ENCODE measurements at places on chromosomes 4 and X.

GRCh38 chr4:81635739-81636138 is 164.0 kb upstream of the RASGEF1B start:
- DNase-seq, result no peak

DNA sequence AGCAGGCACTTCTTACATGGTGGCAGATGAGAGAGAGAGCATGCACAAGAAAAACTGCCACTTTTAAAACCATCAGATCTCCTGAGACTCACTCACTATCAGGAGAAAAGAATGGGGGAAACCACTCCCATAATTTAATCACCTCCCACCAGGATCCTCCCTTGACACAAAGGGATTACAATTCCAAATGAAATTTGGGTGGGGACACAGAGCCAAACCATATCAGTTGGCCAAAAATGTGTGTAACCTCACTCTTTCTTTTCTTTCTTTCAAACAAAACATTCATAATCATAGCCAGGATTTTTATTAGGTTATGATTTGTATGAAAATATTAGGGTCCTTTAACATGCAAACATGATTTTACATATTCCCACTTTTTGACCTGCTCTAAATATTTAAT is 222.1 kb downstream of the PCDH18 start:
- no peak for DNase-seq

- no peak for DNase-seq
Measured at GRCh38 chr4:184019667-184020623, 114.8 kb downstream of the STOX2 start.

DNA sequence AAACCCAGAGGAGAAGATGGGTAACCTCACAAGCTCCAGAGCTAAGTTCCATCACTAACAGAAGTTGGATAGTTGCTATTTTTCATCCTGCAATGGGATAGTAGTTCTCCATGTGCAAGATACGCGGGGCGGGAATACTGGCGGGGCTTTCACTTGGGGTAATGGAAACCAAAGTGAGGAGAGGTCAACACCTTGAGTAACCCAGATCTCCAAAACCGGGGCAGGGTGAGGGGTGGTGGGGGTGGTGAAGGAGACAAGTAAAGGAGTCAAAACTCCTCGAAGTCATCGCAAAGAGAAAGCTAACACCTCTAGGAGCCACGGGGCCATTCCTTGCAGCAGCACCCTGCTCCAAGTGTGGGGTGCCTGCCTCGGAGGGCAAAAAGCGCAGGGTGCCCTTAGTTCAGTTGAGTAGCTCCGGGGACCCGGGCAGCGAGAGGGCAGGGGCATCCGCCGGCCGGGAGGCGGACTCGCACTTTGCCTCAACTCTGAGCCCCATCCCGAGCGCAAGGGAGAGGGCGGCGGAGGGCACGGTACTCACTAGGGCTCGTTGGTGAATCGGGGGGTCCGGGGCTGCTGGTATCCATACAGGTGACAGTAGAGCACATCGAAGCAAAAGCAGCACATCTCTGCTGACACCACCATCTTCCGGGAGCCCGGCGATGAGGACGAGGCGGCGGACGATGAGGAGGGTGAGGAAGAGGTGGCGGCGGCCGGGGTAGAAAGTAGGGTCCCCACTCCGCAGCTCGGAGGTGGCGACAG is 645 bp downstream of the AMMECR1 start:
- DNase-seq, result peak; percentile 44

GRCh38 chrX:140317462-140317861 is 187.4 kb downstream of the SOX3 start:
- no peak for DNase-seq

DNA sequence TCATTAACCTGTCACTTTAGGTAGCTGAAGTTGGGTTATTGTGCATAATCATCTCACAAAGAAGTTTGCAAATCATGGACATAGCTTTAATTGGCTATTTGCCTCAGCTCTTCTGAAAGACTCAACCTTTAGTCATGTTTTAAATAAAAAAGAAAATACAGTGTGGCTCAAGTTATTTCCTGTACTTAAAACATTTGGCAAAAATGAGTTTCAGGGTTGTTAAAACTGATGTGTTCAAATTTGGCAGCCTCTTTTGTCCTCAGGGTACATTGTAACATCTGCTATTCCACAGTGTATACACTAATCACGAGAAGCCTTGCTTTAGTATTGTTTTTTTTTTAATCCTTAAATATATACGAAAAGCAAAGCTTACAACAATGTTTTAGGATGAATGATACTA is 31.5 kb upstream of the HPGD start:
- no peak for DNase-seq

DNA sequence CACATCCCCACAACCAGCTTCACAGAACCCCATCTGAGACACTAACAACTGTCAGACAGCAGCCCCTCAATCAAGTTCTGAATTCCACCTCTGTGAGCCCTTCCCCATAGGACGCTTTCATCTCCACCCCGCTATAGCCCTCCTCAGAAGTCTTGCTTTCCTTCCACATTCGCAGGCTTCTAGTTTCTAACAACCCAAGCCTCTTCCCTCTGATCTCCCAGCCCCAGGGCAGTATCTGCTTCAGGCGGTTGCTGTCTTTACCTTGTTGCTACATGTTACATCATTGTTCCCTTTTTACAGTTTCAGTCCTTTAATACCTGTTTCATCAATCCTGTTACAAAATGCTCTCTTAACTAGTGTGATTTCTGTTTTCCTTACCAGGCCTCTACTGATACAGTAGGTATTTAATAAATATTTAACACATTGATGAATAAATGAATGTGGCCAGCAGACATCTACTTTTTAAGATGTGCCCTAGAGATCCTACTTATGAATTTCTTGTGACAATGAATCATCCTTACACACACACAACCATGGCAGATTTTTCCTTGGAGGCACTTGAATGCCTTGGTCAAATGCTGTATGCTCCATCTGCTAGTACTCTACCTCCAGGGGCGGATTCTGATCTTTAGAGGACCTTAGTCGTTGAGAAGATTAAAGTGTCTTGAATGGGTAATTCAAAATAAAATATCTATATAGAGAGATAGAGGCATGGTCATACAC is 164.7 kb upstream of the SLIT2 start:
- no peak for DNase-seq

- DNase-seq, result no peak
Measured at GRCh38 chr4:140426610-140427105, 790 bp downstream of the CLGN start.

DNA sequence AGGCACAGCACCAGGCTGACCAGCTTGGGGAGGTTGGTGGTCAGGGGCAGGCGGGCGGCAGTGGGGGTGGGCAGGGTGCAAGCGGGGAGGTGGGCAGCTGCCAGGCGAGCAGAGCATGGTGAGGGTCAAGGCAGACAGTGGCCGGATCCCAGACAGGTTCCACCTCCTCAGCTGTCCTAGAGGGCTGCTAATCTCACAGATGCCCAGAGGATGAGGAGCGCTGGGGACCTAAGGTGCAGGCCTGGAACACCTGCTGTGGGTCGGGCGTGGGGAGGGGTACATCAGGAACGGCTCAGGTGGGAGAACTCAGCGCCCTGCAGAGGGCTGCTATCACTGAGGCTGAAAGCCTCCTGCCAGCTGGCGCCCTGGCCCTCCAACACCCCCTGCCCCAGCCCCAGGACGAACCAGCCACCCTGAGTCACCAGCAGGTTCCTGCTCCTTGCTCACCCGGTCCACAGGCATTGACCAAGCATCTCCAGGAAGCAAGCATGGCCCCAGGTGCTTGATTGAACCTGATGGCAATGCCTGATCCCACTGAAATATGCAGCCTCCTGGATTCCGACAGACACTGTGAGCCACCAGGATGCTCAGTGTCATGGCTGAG is 28.4 kb upstream of the C4orf50 start:
- no peak for DNase-seq

GRCh38 chrX:20309806-20310205 is 43.1 kb upstream of the RPS6KA3 start:
- DNase-seq, result no peak

DNA sequence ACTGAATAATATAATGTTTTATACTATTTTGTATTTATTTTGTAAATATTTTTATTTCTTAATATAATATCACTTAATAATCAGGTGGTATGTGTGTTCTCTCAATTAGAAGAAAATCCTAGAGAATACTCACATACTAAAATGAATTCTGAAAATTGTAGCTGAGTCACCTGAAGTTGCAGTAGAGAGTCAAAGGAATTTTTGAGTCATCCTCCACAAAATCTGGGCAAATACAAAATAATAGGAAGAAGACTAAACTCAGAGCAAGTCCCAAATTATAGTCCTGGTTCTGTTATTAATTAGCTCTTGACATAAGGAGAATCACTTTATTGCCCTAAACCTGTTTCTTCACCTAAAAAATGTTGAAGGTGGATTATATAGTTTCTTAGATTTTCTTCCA is 57.8 kb downstream of the SPATA4 start:
- DNase-seq, result no peak

GRCh38 chr4:148420397-148420796 is 21.8 kb downstream of the NR3C2 start:
- no peak for DNase-seq

DNA sequence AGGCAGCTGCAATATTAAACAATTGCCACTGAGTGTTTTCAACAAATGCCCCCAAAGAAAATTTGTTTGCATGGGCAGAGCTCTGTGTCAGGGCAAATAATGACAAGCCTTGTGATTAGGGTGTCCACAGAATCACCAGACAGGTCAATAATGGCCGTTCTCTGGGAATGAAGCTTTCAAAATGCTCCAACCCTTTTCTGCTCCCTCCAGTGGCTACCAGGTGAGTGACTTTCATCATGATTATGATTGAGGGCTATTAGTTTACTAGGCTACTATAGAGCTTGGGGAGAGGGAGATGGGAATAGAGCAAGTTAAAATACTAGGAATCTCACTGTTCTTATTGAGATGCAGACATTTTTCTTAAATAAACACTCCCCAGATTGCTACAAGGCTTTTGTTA is 23.5 kb downstream of the IRS4 start:
- no peak for DNase-seq

- DNase-seq, result no peak
Measured at GRCh38 chrX:21745756-21746155, 12.2 kb downstream of the SMPX start.

DNA sequence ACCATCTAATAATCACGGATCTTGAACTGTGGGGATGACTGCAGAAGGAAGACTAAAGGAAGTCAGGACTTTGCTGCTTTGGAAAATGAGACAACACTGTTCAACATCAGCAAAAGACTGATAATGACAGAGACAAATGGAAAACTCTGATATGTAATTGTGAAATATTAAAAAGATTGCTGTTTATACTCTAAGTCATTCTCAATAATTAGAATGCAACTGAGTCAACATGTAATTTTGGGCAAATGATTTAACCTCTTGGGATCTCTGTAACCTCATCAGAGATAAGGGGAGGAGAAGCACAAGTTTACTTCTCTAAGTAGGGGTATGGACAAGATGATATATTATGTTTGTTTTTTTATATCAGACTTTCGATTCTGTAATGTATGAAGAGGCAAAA is 121.9 kb downstream of the GASK1B start:
- no peak for DNase-seq

DNA sequence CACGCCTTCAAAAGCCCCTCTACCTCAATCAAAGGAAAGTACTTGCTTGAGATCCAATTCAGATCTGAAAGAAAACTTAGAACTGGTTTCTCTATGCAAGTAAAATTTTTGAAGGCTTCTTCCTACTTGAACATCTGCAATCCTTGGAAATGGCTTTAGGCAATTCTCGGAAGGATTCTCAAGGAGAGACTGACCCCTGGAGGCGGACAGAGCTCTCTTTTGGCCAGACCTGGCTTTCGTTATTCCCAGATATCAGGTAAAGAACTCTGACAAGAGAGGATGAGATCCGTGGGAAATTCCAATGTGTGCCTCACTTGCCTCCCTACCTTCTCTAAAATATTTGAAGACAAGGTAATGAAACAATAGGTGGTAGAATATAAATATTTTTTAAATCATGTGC is 670.3 kb upstream of the FAM241A start:
- DNase-seq, result peak; percentile 61

DNA sequence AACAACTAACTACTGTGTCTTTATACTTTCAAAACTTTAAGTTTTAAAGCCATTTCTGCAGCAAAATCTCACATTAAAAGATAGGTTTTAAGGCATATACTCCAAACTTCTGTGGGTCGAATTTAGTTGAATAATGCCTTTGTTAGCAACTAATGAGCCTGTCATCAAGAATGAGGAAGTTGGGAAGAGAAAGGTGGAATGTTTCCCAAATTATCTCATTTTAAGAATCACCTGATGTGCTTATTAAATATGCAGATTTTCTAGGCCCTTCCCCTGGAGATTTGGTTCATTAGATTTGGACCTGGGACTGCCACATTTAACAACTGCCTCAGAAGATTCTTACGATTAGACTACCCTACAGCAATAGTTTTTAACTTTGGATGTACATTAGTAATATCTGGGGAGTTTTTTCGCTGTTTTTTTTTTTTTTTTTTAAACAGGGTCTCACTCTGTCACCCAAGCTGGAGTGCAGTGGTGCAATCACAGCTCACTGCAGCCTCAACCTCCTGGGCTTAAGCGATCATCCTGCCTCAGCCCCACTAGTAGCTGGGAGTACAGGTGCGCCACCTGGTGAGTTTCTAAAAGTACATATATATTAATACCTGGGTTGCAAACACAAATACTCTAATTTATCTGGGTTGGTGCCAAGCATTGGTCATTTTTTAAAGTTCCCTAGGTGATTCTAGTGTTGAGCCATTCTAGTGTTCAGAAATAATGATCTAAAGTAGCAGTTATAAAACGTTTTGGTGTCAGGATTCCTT is 16.1 kb upstream of the TASL start:
- no peak for DNase-seq

DNA sequence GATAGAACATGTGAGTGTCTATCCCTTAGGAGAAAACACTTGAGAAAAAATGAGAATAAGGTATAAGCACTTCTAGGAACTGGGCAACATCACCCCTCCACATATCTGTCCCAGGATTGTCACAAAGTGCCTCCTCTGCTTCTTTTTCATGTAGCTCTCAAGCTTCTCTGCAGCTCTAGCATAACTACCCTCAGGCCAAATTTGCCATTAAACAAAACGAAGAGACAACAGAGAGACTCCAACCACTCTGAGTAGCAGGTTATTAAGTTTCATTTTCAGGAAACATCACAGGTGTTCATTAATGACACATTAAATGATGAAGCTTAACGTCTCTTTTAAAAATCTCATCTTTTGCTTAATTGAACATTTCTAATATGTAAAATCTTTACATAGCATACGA is 580.0 kb downstream of the GALNTL6 start:
- no peak for DNase-seq

- DNase-seq, result no peak
Measured at GRCh38 chr4:84995386-84995785, 28.9 kb upstream of the WDFY3 start.

DNA sequence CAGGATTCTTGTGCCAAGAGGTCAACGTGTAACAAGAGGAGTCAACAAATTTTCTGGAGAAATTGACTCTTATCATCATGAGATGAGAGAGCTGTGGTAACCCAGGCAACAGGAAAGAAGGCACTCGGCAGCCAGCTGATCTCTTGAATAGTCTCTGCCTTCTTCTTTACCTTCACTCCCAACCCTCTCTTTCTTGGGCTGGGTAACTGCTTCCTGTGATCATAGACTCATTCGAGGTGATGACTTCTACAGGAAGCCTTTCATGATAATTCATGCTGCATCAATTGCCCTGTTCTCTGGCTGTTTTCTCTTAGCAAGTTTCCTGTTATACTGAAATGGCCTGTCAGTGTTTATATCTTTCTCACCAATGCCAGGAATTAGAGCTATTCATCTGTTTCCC is 70.8 kb upstream of the FSTL5 start:
- DNase-seq, result no peak

GRCh38 chr4:40536032-40536431 is 93.6 kb downstream of the RBM47 start:
- DNase-seq, result no peak
